Fibroblast of skin of right biceps (primary cell): ENCODE measurements at places on chromosomes 1 and 21.
A peak's percentile ranks its signal among the peaks of the same experiment; 100 is the strongest.

- DNase-seq, result no peak
These were observed 15.2 kb downstream of the PPT1 start for GRCh38 chr1:40081871-40082270.

GRCh38 chr1:161978011-161978790 is 45.5 kb downstream of the OLFML2B start:
- no peak for DNase-seq

- DNase-seq, result no peak
These were observed 13.0 kb downstream of the GRHL3 start for GRCh38 chr1:24331961-24332673.

DNA sequence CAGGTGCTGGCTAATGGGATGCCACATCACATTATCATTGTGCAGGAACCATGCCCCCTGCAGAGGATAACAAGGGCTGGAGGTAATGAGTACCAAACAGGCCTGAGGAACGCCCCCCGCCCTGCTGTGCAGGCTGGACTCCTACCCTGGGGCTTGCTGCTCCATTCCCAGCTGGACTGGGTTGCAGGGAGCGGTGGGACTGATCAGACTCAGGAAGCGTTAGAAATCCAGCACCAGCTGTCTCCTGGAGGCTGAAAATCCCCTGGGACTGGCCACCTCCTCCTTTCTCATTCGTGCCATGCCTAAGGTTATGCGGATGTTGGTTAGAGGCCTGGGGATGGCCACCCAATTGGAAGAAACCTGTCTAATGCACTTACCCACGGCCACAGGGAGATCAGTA is 36.9 kb upstream of the POU3F1 start:
- DNase-seq, result no peak

DNA sequence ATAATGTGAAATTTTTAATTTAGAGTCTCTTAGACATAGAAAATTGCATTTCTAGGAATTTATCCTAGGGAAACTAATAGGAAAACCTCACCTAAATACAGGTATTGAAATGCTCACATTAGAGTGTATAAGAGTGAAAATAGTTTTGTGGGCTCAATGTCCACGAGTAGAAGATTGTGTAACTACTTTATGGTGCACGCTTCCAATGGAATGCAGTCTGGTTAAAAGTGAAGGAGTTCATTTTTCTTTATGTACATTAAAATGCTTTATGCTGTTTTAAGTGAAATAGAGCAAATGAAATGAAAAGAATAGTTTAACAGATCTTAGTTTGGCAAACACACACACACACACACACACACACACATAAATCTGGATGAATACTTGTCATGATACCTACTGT is 278.2 kb downstream of the USP25 start:
- DNase-seq, result peak; percentile 47

DNA sequence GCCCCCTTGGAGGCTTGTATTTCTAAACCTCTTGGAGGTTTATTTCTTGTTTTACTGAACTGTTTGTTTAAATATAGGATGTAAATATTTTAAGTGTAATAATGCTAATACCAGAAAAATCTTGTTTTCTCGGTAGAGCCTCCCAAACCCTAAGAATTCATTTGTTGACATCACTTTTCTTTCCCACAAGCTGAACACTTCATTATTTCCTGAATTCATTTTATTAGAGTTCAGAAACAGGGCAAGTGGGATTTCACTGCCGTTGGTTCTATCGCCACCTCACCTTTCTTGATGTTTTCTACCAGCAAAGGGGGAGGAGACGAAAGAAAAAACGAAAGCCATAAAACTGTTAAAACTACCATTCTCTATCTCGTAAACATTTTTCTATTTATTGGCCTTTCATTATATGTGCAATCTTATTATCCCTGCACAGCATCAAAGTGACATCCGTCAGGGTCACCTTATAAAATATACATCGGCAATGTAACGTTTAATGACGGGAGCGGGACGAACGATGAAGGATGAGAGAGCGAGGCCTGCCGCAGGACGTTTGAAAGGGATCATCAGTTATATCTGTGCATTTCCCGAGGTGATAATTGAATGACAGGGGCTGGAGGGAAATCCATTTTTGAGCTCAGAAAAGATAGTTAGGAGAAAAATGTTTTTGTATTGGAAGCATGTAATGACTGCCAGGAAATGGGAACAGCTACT is 59.5 kb downstream of the SLC45A1 start:
- no peak for DNase-seq

DNA sequence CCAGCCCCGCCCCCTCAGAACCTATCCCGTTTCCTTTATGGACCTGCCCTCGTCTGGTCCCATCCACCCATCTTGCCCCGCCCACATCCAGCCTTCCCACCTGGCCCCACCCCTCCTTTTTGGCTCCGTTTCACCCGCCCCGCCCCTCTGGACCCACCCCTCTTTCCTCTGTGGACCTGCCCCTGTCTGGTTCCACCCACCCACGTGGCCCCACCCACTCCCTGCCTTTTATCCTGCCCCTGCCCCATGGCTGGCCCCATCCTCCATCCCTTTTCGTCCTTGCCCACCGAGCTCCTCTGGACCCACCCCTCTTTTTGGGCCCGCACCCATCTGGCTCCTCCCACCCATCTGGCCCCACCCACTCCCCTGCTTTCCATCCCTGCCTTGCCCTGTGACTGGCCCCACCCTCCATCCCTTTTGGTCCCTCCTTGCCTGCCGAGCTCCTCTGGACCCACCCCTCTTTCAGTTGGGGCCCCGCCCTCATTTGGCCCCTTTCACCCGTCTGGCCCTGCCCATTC is 177.3 kb downstream of the CAMTA1 start:
- peak; percentile 30 for DNase-seq

DNA sequence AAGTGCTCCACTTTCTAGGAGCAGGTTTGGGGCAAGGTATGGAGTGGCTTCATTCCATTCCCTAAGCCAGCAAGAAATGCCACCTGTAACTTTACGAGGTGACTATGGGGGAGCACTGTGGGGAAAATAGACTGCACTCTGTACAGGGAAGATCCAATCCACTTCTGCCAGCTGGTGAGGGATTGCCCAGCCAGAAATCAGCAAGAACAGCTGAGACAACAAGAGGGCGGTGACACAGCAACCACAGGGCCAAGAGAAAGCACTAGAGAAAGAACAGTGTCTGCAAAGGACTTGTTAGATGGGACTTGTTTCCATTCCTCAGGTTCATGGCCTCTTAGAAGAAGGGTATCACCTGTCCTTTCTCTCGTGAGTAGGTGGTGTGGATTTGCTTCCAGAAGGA is 19.6 kb downstream of the CAPN8 start:
- DNase-seq, result no peak

DNA sequence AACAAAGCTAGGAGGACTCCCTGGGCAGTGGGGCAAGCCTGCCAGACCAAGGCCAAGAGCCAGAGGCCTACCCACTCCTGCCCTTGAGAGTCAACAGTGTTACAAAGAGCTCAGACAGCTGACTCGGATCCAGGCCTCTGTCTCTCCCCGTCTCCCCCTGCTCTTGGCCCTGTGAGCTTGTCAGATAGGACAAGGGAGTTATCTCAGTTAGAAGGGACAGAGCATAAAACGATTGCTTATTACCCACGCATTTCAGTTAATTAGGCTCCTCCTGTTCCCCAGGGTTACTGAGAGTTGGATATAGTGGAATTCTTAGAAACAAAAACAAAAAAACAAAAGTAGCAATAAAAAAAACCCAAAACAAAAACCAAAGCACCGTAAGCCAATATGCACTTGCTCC is 1.3 kb downstream of the SLC41A1 start:
- DNase-seq, result no peak

DNA sequence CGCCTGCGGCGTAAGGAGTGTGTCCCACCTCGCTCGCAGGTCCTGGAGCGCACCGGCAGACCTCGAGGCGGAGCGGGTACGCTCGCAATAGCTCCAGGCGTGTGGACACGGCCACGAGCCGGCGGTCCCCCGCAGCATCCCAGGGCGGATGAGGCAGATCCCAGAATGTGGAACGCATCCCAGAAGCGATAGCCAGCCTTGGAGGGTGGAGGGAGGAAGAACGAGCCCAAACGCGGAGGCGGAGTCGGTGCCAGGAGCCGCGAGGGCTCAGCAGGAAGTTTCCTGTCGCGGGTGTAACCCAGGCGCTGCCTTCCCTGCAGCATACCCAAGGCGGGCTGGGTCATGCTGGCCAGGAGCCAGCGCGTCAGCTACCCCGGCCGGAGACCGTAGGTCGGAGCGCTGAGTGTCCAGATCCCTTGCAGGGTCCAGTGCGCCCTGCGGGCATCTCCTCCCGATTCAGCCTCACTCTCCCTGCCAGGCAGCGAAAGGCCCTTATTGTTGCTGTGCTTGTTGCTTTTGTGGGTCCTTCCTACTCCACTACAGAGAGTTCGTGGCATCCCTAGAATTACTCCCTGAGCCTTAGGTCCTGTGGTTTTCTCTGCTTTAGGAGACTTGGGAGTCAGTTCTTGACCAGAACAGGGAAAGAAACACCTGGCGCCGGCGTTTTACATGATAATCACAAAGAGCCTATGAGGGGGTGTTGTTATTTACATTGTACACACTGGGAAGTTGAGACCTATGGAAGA is 27.7 kb downstream of the STYXL2 start:
- DNase-seq, result peak; percentile 3

- no peak for DNase-seq
These were observed 11.9 kb upstream of the PAQR6 start for GRCh38 chr1:156259805-156260204.

- no peak for DNase-seq
These were observed 101.8 kb upstream of the CD34 start for GRCh38 chr1:208012721-208013120.

GRCh38 chr1:26754086-26754874 is 33.5 kb upstream of the PIGV start:
- no peak for DNase-seq

GRCh38 chr1:7501723-7502603 is 269.1 kb upstream of the VAMP3 start:
- DNase-seq, result no peak

GRCh38 chr1:166814611-166815010 is 24.7 kb upstream of the POGK start:
- DNase-seq, result peak; percentile 4

DNA sequence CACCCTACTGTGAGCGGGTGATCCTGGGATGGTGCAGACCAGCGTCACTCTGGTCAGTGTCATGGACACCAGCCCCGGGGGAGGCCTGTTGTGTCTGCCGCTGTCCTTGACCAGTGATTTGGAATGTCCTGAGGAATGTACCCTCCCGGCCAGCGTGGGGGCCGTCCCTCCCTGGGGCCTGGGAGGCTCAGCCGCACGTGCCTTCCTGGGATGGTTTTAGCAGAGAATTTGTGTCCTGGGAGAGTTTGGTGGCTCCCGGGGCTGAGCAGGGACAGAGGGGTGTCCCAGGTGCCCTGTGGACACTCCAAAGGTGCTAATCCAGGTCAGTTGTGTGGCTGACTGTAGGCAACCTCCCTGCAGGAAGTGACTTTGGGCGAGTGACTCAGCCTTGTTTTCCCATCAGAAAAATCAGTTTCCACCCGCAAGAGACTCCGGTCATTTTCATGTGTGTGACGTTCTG is 6.2 kb downstream of the ARHGEF16 start:
- DNase-seq, result no peak

DNA sequence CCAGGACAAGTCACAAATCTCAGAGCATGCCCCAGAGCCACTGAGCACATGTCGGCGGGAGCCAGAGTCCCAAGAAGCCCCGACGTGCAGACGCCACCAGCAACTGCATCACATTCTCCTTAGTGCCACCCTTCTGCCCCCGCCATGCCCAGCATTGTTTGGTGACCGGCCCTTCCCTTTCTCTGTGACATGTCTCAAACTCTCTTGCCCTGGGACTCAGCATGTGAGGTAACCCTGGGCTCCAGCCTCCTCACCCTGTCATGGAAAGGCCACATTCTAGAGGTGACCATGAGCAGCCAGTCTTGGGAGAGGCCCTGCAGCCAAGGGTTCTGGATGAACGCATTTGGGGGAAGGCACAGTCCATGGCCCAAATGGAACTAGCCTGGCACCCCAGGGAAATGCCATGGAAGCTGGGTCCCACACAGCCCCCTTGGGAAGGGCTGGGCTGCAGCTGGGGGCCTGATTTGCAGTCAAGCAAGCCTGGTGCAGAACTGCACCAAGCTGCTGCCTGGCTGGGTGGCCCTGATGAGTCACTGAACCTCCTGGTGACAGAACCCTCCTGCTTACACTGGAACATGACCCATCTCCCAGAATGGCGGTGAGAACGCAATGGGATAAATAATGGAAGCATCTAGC is 94.4 kb downstream of the ITPKB start:
- peak; percentile 41 for DNase-seq

GRCh38 chr1:11541956-11542355 is 63.0 kb downstream of the DISP3 start:
- no peak for DNase-seq

DNA sequence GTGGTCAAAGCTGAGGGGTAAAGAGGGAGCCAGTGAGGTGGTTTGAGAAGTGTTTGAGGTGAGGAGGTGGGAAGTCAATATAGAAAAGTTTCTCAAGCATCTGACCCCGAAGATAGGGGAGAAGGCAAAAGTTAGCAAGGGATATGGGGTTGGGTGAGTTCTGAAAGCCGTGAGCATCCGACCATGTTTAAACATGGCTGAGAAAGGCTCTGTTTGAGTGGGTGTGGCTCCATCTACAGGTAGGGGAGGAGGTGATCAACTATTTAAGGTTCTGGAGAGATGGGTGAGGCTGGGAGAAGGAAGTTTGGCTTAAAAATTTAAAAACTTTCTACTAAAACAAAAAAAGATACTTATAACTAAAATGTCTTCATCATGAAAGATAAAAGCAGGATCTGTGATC is 273.8 kb downstream of the KCNJ6 start:
- DNase-seq, result peak; percentile 7

- DNase-seq, result peak; percentile 47
These were observed 11.1 kb upstream of the C1orf174 start for GRCh38 chr1:3910857-3911845.

DNA sequence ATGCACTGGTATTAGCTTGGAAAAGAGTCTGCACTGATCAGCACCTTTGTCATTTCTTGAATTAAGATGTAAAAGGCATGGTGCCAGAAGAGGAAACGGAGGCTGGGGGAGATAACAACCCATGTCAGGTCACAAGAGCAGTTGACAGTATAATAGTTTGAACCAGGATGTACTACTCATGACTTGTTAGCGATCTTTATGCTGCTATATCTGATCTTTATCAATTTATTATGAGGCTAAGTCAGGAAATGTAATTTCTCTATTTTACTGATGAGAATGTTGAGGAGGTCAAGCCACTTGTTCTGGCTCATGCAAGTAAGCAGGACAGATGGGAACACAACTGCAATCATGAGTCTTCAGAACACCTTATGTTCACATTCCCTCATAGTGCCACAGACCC is 41.4 kb downstream of the RGS5 start:
- DNase-seq, result no peak

DNA sequence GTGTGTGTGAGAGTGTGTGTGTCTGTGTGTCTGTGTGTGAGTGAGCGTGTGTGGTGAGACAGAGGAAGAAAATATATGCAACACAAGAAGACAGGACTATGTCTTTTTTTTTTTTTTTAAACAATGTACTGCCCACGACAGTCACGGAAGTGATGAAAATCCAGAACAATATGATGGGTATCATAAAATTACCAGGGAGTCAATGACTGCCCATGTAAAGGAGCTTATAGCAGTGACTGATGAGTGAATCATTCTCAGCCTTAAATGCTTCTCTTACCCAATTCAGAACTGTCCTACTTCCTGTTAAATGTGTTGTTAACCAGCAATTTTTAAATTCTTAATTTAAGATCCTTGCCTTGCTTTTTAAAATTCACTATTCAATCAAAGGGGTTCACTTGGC is 46.6 kb downstream of the RGS7 start:
- no peak for DNase-seq

- no peak for DNase-seq
These were observed 35.6 kb downstream of the CAMSAP2 start for GRCh38 chr1:200774311-200774710.
